ENCODE measurements at places on chromosomes 3 and 15.

DNA sequence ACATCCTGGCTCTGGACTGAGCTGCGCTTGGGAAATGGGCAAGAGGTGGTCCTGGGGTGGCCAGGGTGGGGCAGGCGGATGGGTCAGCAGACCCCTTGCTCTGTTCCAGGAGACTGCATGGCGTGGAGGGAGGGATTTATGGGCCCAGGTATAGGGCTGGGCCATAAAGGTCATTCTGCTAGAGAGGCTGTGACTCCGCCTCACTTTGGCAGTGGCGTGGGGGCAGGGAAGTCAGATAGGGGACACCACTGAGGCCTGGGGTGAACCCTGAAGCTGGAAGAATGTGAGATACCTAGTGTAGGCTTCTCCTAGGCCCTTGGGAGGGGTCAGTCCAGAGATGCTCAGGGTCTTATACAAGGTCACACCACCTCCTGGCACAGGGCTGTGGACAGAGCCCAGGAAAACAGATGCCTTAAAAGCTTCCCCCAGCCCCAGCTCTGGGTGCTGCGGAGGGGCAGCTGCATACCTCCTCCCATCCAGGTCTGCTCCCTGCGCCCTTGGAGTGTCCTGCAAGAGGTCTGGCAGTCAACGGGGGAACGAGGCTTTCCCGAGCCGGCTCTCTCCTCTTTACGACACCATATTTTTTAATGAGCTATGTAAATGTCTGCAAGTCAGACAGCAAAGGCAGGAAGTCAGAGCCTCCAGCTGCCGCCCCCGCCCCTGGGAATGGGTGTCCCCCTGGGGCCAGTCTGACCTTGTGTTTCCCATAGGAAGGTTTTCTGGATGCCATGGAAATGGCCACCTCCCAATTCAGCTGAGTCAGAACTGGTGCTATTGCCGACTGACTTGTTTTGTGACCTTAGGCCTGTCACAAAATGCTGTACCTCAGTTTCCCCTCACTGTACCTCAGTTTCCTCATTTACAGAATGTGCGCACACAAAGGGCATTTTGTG, 26.3 kb downstream of the LINGO1 start:
- no peak for DNase-seq

GRCh38 chr3:9124730-9125129, 124.7 kb downstream of the SRGAP3 start:
- no peak for DNase-seq

GRCh38 chr3:85476891-85477495, 518.2 kb downstream of the CADM2 start:
- no peak for DNase-seq

GRCh38 chr3:184176377-184177330, 2.0 kb downstream of the AP2M1 start:
- peak; percentile 55 for DNase-seq

DNA sequence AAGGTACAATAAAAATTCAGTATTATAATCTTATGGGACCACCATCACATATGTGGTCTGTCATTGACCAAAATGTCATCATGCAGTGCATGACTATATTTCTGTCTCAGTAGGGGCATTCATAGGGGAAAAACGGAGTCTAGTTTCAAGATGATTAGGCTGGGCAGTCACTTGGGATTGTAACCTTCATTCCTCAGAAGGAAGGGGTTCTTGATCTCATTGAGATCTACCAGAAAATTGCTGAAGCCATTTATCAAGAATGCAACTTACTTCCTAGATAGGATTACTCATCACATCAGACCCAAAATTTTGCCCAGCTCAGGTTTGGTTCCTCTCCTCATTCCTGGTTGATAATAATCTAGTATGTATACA, 37.3 kb downstream of the BTD start:
- DNase-seq, result no peak

All from inflammatory macrophage treated with lipopolysaccharide for 1 hour (primary cell).